Vagina (tissue), 2 donors: ENCODE measurements at places on chromosomes 13 and 19.

DNA sequence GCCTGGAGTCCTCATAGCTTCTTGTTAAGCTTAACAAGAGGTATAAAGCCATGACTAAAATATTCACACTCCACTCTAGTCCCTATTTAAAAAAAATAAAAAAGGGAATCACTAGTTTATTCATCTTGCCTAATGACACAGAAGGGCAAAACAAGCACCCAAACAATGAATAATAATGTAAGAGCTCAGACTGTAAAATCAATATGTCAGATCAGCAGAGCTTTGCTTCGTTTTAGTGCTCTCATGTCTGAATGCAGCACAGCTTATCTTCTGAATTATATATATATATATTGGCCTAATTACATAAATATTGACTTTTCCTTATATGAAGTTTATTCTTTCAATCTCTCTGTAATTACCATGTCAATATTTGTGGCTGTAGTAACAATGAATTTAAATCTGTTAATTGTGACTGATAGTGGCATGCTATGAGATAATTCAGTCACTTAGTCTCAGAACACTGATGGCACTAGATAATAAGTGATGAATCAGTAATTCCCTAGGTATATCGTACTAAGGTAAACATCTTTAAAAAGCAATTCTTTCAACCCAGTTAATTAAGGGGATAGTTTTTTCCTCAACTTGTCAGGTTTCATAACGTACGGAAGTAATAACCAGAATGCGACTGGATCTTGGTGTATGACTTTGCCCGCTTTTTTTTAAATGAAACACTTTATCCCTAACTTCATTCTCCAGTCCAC, 361.9 kb upstream of the GPC6 start:
- no peak for DNase-seq

DNA sequence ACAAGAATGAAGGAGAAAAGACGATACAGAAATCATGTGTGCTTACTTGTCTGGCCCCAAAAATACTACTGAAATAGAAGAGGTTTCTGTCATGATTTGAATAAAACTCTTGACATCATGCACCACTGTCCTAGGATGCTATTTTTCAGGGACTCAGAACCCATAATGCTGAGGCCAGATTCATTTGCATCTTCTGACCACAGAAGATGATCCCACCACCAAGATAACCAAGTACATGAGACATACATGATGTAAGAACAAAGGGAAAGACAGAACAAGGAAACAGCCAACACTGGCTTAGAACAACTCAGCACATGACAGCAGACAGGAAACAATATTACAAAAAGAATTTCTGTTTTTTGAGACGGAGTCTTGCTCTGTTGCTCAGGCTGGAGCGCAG, 2.5 kb downstream of the ZNF552 start:
- DNase-seq, result no peak

GRCh38 chr19:3931041-3931440, 1.8 kb upstream of the NMRK2 start:
- no peak for DNase-seq

DNA sequence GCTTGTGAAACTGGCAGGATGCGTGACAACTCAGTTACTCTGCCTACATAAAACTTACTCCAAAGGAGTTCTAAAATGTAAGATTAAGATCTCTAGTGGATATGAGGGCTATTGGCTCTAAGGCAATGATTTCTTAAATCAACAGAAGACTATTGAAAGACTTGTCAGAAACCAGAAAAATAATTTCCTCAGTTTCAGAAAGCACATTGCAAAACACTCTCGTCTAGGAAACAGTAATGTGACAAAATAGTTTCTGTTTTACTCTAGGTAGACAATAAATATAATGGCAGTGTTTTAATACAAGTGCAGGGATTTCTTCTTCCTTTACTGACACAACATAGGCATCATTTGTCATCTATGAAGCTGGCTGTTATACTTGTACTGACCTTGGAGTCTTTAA, 230.1 kb downstream of the KCTD12 start:
- no peak for DNase-seq

GRCh38 chr13:71056581-71056980, 810.4 kb downstream of the DACH1 start:
- DNase-seq, result no peak

GRCh38 chr13:38781539-38781938, 94.7 kb downstream of the FREM2 start:
- no peak for DNase-seq

- no peak for DNase-seq
Observed at GRCh38 chr13:111216166-111216960, 101.3 kb downstream of the ARHGEF7 start.

DNA sequence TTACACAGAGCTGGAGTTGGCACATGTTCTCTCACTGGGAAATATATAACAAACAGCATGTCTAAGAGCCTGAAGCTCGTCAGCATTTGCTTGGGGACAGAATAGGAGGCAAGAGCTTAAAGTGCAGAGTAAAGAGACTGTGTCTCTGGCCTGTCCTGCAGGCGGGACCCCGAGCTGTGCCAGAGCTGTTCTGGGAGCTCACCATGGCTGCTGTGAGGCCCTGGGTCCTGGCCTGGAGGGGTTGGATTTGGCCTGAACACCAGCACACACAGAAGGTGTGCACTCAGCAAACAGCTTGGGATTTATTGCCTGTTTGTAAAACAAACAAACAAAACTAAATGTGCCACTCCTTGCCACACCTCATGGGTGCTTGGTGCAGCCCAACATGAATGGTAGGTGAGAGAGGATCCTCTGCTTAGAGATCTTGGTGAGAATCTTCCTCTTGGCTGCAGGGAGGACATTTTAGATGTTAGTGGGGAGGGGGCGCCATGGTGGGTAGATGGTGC, 60.9 kb downstream of the ERICH6B start:
- peak; percentile 46 for DNase-seq

DNA sequence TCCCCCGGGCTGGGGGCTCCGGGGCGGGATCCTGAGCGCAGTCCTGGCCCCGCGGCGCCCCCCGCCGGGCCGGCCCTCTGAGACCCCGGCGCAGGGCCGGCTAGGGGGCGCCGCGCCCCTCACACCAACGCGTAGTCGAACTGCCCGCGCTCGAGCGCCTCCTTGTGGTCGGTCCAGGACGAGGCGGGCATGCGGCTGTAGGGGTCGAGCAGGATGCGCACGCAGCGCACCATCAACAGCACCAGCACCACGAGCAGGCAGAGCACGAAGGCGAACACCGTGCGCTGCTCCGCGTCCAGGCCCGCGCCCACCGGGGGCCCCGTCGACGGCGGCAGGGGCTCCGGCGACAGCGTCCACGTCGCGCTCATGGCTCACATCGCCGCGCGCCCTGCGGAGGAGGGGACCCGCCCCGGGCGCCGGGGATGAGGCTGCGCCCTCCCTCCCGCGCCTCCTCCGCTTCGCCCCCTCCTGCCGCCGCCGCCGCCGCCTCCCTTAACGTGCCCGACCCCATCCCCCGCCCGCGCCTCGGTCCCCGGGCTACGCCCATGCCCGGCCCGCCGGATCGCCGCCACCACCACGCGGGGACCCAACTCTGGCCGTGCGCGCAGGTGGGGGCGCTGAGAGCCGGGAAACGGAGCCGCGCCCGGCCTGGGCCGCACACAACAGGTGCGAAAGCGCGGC, 624 bp downstream of the CTXN1 start:
- DNase-seq, result no peak

DNA sequence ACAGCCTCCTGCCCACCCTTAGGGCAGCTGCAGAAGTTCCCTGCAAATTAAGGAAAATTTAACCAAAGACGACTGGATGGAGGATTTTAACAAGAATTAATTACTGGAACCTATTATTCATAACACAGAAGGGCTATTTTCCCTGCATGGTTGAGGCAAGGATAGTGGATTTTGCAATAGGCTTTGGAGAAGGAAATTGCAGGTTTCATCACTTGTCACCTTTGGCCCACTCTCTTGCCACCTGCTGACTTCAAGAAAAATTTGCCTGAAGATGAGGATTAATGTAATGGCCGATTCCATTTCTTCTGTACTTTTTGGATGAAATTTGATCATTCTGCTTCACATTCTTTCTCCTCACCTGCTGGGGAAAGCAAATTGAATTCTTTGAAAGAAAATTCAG, 261.7 kb downstream of the FGF9 start:
- DNase-seq, result no peak

GRCh38 chr19:18438331-18439024, 545 bp upstream of the ISYNA1 start:
- no peak for DNase-seq

GRCh38 chr13:87712012-87712411, 40.8 kb downstream of the SLITRK5 start:
- DNase-seq, result no peak

- DNase-seq, result no peak
Observed at GRCh38 chr13:34416971-34417380, 525.1 kb upstream of the NBEA start.

DNA sequence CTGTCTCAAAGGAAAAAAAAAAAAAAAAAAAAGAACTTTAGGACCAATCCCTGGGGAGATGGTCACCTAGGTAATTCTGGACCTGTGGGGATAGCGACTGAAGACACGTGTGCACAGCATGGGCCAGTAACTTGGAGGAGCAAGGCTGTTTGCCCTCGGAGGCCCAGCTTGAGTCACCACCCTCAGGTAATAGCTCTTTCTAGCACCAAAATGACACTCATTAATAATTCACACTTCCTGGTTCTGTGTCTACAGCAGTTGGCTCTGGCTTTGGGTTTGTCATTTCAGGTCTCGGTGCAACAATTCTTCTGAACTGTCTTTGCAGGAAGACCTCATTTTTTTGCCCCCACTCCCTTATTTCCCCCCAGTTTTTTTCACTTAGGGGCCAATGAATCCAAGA, 3.9 kb upstream of the ATP11A start:
- DNase-seq, result peak; percentile 43

DNA sequence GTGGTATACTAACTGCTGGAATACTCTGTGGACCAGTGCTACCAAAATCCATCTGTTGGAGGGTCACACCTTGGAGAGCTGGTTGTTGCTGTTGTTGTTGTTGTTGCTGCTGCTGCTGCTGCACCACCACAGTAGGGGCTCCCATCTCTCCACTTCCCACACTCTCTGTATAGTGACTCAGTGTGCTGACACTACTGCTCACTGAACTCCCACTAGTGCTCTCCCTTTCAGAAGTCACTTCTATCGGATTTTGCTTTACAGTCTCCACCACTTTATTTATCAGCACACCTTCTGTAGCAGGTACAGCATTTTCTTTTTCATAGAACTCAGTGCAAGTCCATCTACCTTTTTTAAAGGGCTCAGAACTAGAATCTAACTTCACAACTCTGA, 1.7 kb downstream of the TSC22D1 start:
- DNase-seq, result no peak
